Prostate gland (tissue), 2 donors: ENCODE measurements at places on chromosomes 4 and X. TPM values are rescaled to one million over a fixed set of nuclear protein-coding genes. Genes with fewer than 3 reads are reported as not detected.

GRCh38 chrX:9352694-9353411 is 112.0 kb upstream of the TBL1X start:
- H3K27ac ChIP-seq, result no peak overlapping the region
- H3K36me3 ChIP-seq, result no peaks in the 10 kb centered on the region
- H3K4me3 ChIP-seq, result no peak overlapping the region
- no peak for DNase-seq
- no peaks in the 10 kb centered on the region for H3K27me3 ChIP-seq
- no peaks in the 10 kb centered on the region for H3K4me1 ChIP-seq

DNA sequence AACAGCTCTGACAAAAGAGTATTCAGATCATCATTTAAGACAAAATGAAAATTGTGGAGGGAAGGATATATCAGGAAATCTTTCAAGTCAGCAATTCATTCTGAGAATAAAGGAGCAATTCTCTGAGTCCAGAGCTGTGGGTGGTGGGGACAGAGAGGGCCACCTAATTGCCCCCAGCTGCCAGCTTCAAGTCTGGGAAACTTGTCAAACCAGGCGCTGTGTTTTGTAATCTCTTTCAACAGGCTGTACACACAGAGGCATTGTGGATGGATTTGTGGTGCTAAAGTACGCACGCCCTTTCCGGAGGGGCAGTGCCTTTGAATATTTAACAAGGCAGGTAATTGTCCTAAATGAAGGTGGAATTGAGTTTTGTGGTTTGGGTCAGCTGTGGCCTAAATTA is 591.1 kb upstream of the BOD1L1 start:
- H3K36me3 ChIP-seq, result no peaks in the 10 kb centered on the region
- no peak for DNase-seq
- H3K27ac ChIP-seq, result no peak overlapping the region

Gene NALF2
- 2.2 TPM for total RNA-seq

Gene CNKSR2
- total RNA-seq, result 6.8 TPM

DNA sequence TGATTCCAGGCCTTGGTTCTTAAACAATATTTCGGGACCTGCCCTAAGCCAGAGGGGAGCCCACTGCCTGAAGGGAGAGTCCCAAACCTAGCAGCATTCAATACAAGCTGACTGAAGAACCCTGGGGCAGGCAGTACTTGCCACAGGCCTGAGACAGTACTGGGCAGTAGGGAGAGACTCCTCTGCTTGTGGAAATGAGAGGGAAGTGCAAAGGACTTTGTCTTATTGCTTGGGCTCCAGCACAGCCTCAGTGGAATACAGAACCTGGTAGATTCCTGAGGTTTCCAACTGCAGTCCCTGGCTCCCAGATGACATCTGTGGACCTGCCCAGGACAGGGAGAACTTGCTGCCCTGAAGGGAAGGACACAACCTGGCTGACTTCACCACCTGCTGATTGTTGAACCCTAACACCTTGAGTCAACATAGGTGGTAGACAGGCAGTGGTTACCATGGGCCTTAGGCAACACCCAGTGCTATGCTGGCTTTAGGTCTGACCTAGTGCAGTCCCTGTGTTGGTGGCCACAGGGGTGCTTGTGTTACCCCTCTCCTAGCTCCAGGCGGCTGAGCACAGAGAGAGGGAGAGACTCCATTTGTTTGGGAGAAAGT is 20.3 kb upstream of the ABCG2 start:
- H3K36me3 ChIP-seq, result no peaks in the 10 kb centered on the region
- no peak for DNase-seq
- H3K27me3 ChIP-seq, result no peaks in the 10 kb centered on the region
- H3K4me3 ChIP-seq, result no peak overlapping the region
- no peak overlapping the region for H3K27ac ChIP-seq
- no peaks in the 10 kb centered on the region for H3K4me1 ChIP-seq

Gene TXK
- total RNA-seq, result 4.8 TPM

DNA sequence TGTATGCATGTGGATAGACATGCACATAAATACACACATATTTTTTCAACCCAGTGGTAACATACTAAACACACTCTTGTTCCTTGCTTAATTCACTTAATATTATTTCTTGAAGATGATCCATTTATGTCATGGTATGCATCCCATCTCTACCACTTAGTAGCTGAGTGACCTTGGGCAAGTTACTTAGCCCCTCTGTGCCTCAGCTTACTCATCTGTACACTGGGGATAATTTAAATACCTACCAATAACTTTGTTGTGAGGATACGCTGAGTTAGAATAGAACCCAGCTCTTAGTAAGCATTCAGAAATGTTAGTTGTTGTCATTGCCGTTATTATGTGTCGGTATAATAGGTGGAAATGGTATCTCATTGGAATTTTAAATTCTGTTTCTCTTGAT is 41.4 kb downstream of the FAM114A1 start:
- no peaks in the 10 kb centered on the region for H3K27me3 ChIP-seq
- DNase-seq, result no peak
- H3K4me3 ChIP-seq, result no peak overlapping the region
- H3K4me1 ChIP-seq, result no peaks in the 10 kb centered on the region

- H3K27me3 ChIP-seq, result no peaks in the 10 kb centered on the region
- peak overlapping the region; percentile 71 for H3K4me3 ChIP-seq
- no peak for DNase-seq
- peak overlapping the region; percentile 96 for H3K27ac ChIP-seq
- peaks cover 2% of the 10 kb centered on the region for H3K4me1 ChIP-seq
- no peaks in the 10 kb centered on the region for H3K36me3 ChIP-seq
Measured at GRCh38 chr4:38663090-38663800, 754 bp upstream of the KLF3 start.

Gene GUCY1B1
- total RNA-seq, result 12.6 TPM

GRCh38 chrX:16063141-16063540 is 60.2 kb upstream of the GRPR start:
- no peaks in the 10 kb centered on the region for H3K27me3 ChIP-seq
- H3K4me1 ChIP-seq, result no peaks in the 10 kb centered on the region
- H3K36me3 ChIP-seq, result no peaks in the 10 kb centered on the region
- no peak overlapping the region for H3K4me3 ChIP-seq

DNA sequence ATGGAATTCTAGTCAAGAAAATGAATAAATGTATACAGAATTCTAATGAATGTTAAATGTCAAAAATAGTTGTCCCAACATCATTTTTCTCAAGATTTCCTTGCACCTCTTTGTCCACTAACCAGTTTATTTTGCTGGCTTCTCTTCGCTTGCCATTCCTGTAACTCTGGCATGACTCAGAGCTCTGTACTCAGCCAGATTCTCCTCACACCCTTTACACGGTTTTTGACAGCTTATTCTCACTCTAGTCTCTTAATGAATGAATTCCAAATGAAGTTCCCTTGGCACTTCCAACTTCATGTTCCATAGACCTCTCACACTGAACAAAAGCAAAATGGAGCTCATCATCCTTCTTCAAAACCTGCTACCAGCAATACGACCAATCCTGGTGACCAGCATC is 419.3 kb upstream of the SLIT2 start:
- DNase-seq, result no peak
- no peak overlapping the region for H3K27ac ChIP-seq
- H3K4me3 ChIP-seq, result no peak overlapping the region
- H3K27me3 ChIP-seq, result no peaks in the 10 kb centered on the region
- no peaks in the 10 kb centered on the region for H3K36me3 ChIP-seq
- no peaks in the 10 kb centered on the region for H3K4me1 ChIP-seq

Gene DSPP
- total RNA-seq, result not detected

- no peaks in the 10 kb centered on the region for H3K27me3 ChIP-seq
- no peak overlapping the region for H3K4me3 ChIP-seq
- no peak for DNase-seq
- H3K27ac ChIP-seq, result no peak overlapping the region
- no peaks in the 10 kb centered on the region for H3K4me1 ChIP-seq
Measured at GRCh38 chrX:29237972-29238371, 650.7 kb downstream of the IL1RAPL1 start.

GRCh38 chrX:10847333-10847732 is 226.9 kb upstream of the MID1 start:
- H3K4me3 ChIP-seq, result no peak overlapping the region
- H3K4me1 ChIP-seq, result no peaks in the 10 kb centered on the region
- H3K27ac ChIP-seq, result no peak overlapping the region
- no peak for DNase-seq

Gene GAGE12E
- not detected for total RNA-seq

Gene VCX
- 10.2 TPM for total RNA-seq

DNA sequence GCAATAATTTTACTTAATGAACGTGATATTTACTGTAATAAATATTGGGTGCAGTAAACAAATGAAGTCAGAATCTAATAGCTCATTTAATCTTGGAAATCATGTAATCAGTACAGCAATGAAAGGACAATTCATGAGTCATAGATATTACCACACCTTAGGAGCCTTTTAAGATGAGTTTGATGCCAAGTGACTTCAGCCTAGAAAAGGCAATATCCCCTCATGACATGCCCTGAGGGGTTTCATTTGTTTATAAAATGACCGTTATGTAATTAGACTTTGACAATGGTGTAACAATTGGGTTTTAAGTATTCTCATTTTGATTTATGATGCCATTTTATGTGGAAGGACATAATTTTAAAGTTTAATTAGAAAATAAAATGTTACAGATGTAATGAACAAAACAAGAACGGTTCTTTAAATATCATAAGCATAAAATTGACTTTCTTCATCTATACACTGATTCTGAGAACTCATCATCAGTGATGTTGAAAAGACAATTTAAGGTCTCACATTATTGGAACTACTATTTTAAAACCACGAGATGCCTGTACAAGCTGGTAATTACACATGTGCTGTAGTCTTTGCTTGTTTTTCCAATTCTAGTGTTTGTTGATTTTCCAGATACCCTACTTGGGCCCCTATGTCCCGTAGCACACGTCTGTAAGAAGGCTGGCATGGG is 5.0 kb downstream of the FGF2 start:
- H3K27me3 ChIP-seq, result no peaks in the 10 kb centered on the region
- DNase-seq, result no peak
- no peaks in the 10 kb centered on the region for H3K36me3 ChIP-seq

DNA sequence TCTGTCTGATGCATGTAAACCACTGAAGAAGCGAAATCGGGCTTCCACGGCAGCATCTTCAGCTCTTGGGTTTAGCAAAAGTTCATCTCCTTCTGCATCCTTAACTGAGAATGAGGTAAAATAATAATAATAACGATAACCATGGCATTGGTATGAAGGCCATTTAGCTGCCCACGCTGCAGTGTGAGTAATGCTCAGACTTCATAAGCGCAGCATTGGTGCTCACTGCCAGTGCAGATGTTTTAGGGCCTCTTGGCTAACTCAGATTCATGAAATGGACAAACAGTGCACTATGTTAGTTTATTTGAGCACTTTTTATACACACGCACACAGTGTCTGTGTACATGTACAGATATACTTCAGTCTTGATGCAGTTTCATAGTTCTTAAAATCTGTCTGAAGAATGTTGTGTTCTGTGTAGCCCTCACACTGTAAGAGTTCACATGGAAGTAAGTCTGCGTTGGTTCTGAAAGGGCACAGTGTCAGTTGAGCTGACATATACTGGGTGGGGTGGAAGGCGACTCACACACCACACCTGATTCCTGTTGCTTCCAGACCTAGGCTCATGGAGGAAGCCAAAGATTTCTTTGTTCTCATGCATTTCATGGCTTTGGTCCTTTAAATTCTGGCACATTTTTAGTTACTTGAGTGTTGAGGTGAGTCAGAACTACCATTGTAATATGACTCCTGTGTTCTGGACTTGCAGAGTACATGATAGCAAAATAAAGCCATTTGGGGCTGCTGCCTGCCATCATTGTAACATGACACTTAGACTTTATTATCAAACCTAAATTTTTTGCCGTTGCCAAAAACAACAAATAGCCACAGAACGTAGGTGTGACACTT is 68.7 kb downstream of the NSD2 start:
- peak overlapping the region; percentile 60 for H3K27ac ChIP-seq
- no peaks in the 10 kb centered on the region for H3K36me3 ChIP-seq
- H3K4me3 ChIP-seq, result no peak overlapping the region

GRCh38 chrX:40072246-40072645 is 25.5 kb downstream of the BCOR start:
- H3K36me3 ChIP-seq, result no peaks in the 10 kb centered on the region
- no peak overlapping the region for H3K27ac ChIP-seq
- no peak overlapping the region for H3K4me3 ChIP-seq

DNA sequence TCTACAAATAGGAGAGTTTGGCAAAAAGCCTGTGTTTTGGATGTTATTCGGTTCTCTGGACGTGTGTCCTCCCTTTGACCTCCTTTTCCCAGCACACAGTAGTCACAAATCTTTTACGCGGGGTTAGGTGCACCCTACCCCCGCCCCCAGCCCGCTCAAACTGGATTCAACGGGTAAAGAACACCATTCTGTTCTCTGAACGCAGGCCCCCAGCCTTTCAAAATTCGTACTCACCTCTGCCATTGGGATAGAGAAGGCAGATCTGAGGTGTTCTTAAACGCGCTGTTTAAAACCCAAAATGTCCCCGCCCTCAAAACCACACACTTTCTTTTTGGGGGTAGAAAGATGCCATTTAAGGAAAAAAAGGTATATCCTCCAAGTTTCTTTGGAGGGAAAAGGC is 2.7 kb downstream of the LEF1 start:
- no peaks in the 10 kb centered on the region for H3K36me3 ChIP-seq
- H3K27ac ChIP-seq, result no peak overlapping the region
- H3K27me3 ChIP-seq, result peaks cover 36% of the 10 kb centered on the region

Gene FAM184B
- total RNA-seq, result 0.09 TPM

DNA sequence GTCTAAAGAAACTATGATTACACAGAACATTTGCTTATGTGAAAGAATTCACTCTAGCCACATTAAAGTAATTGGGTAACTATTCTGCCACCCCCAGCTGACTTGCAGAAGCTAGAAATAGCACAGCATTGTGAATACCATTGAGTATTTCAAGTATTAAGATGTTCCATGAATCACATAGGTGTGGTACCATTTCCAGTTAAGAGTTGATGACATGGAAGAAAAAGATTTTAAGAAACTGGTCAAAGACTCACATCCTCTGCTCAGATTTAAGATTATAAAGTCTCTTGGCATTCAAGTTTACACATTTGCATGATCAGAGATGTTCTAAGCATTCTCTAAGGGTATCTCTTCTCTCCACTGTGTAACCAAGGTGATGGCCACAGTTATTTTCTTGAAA is 287.5 kb downstream of the CAMK2D start:
- H3K27me3 ChIP-seq, result no peaks in the 10 kb centered on the region
- H3K36me3 ChIP-seq, result no peaks in the 10 kb centered on the region
- H3K4me1 ChIP-seq, result no peaks in the 10 kb centered on the region
- no peak for DNase-seq
- H3K4me3 ChIP-seq, result no peak overlapping the region

- H3K4me1 ChIP-seq, result no peaks in the 10 kb centered on the region
- H3K27me3 ChIP-seq, result no peaks in the 10 kb centered on the region
- no peaks in the 10 kb centered on the region for H3K36me3 ChIP-seq
- no peak overlapping the region for H3K27ac ChIP-seq
- no peak for DNase-seq
Measured at GRCh38 chrX:9926002-9926401, 41.2 kb upstream of the CLDN34 start.
